HS-27A (cell line): ENCODE measurements at places on chromosomes 7 and 10.

GRCh38 chr10:131063311-131063710 lies 248.2 kb downstream of the TCERG1L start:
- no peak for DNase-seq

DNA sequence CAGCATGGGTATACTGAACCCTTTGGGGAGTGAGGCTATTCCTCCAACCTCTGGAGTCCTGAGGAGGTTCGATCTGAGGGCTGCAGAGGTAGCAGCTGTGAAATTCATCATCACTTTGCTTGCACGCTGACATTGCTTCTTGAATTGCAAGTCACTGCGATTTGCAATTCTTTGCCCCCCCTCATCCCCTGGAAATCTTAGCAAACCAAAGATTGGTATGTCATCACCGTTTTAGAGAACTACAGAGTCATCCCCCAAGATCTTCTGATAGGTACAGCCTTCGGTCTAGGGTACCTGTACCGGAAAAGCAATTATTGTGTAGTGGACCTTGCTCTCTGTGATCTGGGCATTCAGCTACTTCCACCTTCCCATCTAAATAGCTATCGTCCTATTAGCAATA lies 192.6 kb downstream of the KLF6 start:
- no peak for DNase-seq

GRCh38 chr7:129115676-129116075 lies 28.8 kb upstream of the TSPAN33 start:
- DNase-seq = no peak

DNA sequence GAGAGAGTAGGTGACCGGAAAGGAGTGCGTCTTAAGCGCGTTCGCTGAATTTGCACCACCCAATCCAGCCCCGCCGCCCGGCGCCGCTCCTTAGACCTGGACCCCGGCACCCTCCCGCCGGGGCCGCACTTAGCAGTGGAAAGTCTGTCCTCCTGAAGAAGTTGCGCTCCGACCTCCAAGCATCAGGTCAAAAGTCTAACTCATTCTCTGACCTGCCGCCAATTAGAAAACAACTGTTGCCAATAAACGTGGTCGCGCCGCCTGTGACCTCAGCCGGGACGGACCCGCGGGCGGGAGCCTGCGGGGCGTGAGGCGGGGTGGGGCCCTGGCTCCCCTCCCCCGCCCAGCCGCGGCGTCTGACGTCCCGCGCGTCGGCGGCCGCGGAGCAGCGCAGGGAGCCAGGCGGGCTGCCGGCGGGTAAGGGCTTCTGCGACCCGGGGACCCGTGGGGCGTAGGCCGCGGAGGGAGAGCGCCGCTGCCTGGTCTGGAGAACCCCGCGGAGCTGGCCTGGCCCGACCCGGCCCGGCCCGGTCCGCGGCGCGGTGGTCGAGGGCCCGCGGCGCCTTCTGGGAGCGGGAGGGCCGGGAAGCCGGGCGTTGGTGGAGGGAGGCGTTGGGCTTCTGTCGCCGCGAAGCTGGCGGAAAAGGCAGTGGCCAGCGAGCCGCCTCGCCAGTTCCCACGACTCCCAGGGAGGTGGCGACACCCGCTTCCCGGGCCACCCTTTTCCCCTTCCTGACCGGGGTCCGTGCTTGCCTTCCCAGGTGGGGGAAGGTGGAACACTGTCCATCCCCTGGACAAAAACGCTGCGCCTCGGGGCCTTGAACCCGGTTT lies at the start of gene BCAP29:
TSS of gene BCAP29 (plus strand) at position 362 of the 831 bp plus-strand sequence. CDS start 527 bp downstream, outside the sequence.
- DNase-seq = peak; percentile 39

- DNase-seq = no peak
Observed at GRCh38 chr7:1619152-1620079, 49.6 kb upstream of the PSMG3 start.

DNA sequence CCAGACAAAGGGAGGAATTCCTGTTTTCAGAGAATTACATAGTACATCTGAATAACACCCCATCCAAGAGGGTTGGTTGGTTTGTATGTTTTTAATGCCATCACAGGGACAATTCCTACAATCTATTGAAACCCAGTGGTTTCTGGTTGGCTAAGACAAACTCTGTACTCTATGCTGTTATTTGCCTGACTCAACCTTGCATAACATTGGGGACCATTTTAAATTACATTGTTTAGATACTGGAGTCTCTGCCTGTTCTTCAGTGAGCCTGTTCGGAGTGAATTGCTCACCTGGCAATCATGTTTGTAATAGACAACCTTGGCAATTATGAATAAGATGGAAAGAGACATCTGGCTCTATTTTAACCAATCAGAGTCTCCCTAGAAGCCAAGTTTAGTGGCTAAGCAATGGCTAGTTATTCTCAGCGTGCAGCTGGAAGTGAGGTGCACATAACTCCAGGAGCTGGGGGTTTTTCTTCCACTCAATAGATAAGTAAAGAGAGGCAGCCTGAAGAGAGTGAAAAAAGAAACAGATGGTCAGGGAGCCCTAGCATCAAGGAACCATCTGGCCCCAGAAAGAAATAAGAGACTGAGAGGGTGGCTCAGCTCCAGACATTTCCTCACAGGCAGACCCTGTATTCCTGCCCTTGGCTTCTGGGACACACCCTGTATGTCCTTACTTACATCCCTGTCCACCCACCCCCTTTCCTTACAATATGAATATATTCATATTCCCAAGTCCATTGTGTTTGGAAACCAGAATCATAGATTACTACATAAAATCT lies 21.2 kb upstream of the SLC35G1 start:
- no peak for DNase-seq

- no peak for DNase-seq
Observed at GRCh38 chr10:70562036-70562755, 40.3 kb downstream of the PRF1 start.

DNA sequence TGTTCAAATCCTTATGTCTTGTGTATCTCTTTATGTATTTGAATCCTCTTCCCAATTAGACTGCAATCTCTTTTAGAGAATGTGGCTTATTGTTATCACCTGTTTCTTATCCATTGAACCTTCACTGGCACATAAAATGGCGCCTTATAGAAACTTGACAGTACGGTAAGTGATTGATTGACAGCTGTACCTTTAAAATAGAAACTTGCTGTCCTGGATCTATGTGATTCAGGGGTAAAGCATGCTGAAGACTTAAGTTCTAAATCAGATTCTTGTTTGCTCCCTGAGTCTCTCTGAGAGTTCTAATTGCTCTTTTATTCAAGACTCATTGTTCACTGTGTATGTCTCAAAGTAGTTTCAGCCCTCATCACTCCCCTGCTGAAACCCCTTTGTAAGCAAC lies 91.3 kb downstream of the CACNB2 start:
- no peak for DNase-seq

GRCh38 chr7:117582219-117582704 lies 102.4 kb downstream of the CFTR start:
- DNase-seq = peak; percentile 95

DNA sequence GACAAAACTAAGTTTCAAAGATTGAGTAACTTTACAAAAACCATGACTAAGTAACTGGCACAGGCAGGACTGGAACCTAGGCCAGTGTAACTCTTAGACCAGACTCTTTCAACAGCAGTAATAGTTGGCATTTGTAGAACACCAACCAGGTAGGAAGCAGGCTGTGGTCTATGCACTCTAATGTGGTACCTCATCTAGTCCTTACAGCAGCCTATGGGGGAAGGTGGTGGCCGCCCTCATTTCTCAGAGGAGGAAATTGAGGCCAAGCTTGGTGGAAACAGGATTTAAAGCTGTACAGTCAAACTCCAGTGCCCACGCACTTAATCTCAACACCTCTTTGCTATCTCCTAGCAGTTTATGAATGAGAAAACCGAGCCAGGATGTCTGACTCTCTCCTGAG lies 165.4 kb upstream of the LRGUK start:
- no peak for DNase-seq

GRCh38 chr7:22173685-22174573 lies 183.0 kb downstream of the RAPGEF5 start:
- no peak for DNase-seq

GRCh38 chr10:29033311-29033940 lies 255.4 kb upstream of the LYZL1 start:
- no peak for DNase-seq

DNA sequence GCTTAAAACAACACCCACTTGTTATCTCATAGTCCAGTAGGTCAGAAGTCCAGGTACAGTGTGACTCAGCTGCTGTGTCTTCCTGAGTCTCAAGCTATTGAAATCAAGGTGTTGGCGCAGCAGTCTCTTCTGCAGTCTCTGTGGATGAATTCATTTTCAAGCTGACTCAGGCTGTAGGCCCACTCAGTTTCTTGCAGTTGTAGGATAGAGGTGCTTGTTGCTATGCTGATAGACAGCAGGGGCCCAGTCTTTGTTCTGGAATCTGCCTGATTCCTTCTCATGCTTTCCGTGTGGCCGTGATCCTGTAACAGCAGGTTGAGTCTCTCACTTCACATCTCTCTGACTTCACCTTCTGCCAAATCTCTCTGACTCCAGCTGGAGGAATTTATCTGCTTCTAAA lies 400.4 kb upstream of the POM121L12 start:
- DNase-seq = no peak
